SJSA1 (cell line): ENCODE measurements at places on chromosomes 1 and 21. TPM values are rescaled to one million over a fixed set of nuclear protein-coding genes. Genes with fewer than 3 reads are reported as not detected.

The FNDC10 gene
- 0.50 and 0.76 TPM in 2 replicates for total RNA-seq

The TBX15 gene
- total RNA-seq, result 16.0 and 31.0 TPM in 2 replicates

DNA sequence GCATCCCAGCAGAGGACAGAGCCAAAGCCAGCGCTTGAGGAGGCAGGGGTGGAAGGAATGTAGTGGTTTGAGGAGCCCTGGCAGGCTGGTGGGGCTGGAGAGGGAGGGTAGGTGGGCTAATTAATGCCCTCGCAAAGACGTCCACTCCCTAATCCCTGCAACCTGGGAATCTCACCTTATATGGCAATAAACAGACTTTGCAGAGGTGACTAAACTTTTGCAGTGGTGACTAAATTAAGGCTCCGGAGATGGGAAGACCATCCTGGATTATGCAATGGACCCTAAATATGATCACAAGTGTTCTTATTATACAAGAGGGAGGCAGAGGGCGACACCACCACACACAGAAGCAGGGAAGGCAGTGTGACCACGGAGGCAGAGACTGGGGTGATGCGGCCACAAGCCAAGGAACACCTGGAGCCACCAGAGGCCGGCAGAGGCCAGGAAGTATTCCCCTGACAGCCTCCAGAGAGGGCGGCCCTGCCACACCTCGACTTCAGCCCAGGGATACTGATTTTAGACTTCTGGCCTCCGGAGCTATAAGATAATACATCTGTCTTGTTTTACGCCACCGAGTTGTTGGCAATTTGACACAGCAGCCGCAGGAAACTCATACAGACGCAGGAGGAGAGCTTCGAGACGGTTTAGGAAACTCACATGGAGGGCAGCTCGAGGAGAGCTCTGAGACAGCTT, 23.1 kb upstream of the NPPB start:
- DNase-seq, result no peak

The BMP8B gene
- total RNA-seq, result 0.08 TPM in 1 of 2 replicates, not detected in the other

DNA sequence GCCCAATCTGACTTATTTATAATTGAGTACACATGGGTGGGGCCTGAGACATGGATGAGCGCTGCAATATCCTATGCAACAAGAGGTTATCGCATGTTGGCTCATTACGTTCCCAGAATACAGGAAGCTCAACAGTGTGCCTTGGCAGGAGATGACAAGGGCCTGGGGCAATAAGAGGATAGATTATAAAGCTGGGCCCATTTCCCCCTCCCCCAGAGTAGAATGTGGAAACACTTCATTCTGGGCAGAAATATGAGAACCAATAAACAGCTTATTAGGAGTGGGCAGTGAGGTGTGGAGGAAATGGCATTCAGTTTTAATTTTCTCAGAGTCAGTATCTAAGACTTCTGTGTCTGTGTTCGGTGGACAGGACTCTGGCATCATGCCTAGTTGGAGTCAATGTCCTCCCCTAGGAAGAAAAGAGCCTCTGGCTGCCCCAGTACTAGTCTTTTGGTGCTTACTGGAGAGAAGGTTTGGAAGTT, 92.8 kb downstream of the PIK3R3 start:
- DNase-seq, result no peak

GRCh38 chr1:22233222-22233621, 90.3 kb upstream of the WNT4 start:
- DNase-seq, result no peak

- DNase-seq, result no peak
Measured at GRCh38 chr1:248748211-248748610, 7.3 kb downstream of the LYPD8 start.
